NB4 (cell line): ENCODE measurements at places on chromosomes 11 and 22.

DNA sequence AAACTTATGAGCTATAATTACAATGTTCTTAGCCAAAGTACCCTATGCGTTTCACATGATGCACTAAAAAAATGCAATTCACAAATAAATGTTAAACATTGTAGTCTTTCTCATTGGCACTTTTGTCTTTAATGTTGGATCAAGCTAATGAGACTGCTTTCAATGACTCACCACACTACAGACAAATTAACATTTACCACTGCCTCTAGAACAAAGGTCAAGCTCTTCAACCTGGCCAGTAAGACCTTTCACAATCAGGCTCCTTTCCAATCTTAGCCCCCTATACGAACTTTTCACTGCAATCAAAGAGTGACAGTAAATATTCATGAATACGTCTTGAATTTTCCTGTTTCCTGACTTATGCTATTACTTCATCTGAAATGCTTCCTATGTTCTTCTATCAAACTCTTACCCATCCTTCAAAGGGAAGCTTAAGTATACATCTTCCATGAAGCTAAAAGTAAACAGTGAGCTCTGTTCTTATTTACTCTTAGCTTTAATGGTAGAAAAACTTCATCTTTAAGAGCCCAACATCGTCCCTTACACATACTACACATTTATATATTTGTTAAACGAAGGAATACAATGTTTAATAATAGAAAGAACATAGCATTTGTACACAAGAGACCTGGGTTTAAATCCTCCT, 326.6 kb upstream of the PITPNB start:
- no peak for DNase-seq

- no peak for DNase-seq
Observed at GRCh38 chr22:38419121-38419857, 35.7 kb downstream of the KCNJ4 start.

GRCh38 chr11:86291466-86292262, 10.4 kb upstream of the HIKESHI start:
- peak; percentile 68 for DNase-seq

DNA sequence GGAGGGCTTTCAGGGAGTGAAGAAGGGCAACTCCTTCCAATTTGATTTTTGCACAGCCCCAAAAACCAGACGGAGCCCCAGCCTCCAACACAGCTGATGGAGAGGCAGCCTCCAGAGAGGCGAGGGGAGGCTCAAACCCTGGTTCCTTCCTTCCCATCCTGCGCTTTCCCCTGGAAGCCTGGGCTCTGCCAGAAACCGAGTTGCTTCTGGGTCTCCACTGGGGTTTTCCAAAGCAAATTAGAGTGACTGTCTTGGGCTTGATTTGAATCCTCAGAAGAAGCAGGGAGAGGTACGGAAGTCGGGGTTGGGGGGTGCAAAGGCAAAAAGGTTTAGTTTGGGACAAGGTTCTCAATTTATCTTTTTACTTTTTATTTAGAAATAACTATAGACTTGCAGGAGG, 129.2 kb downstream of the MPPED1 start:
- DNase-seq: no peak

- DNase-seq: no peak
Observed at GRCh38 chr11:100273066-100273815, 413.8 kb upstream of the ARHGAP42 start.

- DNase-seq: peak; percentile 14
Observed at GRCh38 chr22:23070418-23071229, at the start of gene GNAZ. TSS of gene GNAZ (plus strand) at chr22:23070519. CDS start at chr22:23095696, 25,177 bp downstream.

DNA sequence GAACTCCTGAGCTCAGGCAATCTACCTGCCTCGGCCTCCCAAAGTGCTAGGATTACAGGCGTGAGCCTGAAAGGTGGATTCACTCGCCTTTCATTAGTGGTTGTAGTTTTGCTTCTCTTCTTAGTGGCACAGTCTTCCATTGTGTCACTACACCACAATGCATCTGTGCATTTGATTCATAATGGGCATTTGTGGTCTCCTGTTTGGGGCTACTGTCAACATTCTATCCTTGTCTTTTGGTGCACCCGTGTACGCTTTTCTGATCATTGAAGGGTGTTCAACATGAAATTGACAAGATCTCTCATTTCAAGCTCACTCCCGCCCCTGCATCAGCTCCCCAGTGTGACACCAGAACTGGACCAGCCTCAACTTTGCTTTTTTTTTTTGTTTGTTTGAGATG, 2.0 kb upstream of the SYT12 start:
- DNase-seq: no peak

GRCh38 chr11:27120211-27120610, 79.6 kb downstream of the BBOX1 start:
- no peak for DNase-seq

- DNase-seq: no peak
Observed at GRCh38 chr11:69204941-69205742, 49.4 kb downstream of the SMIM38 start.

DNA sequence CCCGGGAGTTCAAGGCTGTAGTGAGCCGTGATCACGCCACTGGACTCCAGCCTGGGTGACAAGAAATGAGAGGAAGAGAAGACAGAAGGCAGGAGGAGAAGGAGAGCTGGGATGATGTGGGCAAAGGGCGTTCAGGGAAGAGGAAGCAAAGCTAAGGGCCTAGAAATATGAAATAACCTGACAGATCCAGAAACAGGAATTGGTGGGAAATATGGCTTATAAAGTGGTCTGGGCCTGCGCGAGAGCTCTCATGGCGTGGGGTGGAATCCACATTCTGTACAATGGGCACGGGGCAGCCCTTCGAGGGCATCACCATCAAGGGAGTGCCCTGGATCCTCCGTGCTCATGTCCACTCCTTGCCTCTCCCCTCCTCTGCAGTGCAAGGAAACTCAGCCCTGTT, 46.8 kb upstream of the RASSF10 start:
- peak; percentile 10 for DNase-seq

DNA sequence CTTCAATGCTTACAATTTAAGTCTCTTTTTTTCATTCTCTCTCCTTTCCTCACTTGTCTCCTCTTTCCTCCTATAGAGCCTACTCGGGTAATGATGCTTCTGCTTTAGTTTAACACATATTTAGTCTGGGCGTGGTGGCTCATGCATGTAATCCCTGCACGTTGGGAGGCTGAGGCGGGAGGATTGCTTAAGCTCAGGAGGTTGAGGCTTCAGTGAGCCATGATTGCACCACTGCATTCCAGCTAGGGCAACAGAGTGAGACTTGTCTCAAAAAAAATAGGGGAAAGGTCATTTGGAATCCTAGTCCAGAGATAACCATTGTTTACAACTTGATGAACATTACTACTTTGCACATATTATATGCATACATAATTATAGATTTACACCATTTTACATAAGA, 1.4 kb upstream of the CCT8L2 start:
- no peak for DNase-seq

DNA sequence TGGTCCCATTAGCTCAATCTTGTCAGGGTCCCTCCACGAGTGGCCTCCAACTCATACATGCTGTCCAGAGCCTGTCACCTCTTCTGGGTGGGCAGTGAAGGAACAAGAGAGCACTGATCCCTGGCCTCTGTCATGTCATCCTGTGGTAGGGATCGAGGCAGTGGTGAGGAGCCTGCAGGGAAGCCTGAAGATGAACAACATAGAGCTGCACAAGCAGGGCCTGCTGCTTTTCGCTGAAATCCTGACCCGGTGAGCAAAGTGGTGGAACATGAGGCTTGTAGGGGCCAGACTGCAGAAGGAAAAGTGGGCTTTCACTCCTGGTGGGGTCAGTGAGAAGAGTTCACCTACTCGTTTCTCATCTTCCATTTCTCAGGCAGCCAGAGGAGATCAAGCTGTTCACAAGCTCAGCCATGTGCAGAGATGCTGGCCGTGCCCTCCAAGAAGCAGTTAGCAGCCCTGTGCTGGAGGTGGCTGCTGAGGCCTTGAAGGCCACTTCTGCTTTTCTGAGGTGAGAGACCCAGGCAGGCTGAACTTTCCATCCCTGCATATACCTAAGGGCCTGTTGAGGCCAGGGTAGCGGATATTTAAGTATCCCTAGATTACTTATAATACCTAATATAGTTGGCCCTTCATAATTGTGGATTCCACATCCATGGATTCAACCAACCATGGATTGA, 32.9 kb downstream of the MEI1 start:
- peak; percentile 33 for DNase-seq

DNA sequence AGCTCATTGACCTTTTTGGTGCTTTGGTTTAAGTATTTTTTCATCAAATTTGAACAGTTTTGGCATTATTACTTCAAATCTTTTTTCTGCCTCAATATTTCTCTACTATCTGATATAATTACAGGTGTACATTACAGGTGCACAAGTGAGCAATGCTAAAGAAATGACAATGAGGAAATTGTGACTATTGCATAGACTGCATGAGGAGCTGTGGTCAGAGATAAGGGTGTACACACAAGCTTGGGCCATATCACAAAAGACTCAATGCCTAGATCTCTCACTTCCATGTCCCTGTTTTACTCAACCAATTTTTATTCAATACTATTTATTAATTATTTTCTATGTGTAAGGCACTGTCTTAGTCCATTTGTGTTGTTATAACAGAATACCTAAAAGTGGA, 251.0 kb upstream of the UBASH3B start:
- no peak for DNase-seq

DNA sequence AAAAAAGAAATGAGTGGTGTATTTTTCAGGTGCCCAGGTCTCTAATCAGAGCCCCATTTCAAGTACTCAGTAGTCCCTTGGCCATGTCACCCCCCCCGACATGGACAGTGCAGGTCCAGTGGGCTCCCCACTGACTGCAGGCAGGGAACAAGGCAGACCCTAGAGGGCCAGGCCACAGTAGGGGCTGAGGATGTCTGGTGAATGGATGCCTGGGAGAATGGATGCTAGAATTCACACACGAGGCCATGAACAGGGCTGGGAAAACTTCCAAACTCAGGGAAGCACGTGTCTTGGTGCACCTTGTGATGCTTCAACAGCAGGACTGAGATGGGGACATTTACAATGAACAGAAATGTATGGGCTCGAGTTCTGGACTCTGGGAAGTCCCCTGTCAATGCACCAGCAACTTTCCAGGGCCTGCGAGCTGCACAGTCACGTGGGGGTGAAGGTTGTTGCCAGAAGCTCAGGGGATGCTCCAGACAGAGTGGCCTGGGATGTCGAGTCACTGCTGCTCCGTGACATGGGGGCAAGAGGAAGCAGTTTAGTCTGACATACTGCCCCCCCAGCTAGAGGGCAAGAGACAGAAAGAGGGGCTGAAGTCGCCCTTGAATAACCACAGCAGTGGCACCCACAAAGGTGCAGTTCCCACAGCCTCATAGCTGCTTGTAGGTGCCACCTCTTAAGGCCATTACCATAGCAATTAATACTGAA, 3.1 kb downstream of the APOBEC3G start:
- no peak for DNase-seq

- no peak for DNase-seq
Observed at GRCh38 chr11:17145972-17146371, 61.8 kb downstream of the PIK3C2A start.

GRCh38 chr22:39300186-39300830, 19.1 kb downstream of the RPL3 start:
- peak; percentile 71 for DNase-seq

GRCh38 chr11:31874631-31875191, 63.6 kb upstream of the PAX6 start:
- no peak for DNase-seq

DNA sequence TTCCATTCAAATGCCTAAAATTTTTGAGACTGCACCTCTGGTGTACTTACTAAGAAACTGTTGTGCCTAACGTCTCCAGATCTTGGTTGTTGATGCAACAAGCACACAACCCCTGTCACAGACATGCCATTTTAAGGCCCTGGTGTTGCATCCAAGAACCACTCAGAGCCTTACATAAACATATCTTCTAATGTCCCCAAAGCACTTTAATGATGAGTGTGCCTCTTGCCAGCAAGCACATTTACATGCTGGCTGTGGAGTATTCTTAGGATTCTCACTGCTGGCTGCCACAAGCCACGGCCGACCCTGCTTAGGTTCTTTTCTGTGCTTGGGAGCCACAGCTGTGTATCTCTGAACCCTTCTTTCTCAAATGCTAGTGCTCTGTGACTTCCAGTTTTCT, 201.4 kb downstream of the ADAMTS15 start:
- no peak for DNase-seq

GRCh38 chr22:49228431-49229037, 599.1 kb downstream of the BRD1 start:
- no peak for DNase-seq

- DNase-seq: no peak
Observed at GRCh38 chr22:18068381-18068988, 9.3 kb upstream of the PEX26 start.

GRCh38 chr11:47324520-47324919, 28.0 kb downstream of the MYBPC3 start:
- DNase-seq: no peak

- no peak for DNase-seq
Observed at GRCh38 chr11:129846508-129847335, 31.1 kb downstream of the TMEM45B start.

- no peak for DNase-seq
Observed at GRCh38 chr11:112656772-112657428, 304.3 kb upstream of the NCAM1 start.

GRCh38 chr11:118628432-118628831, 21.0 kb downstream of the PHLDB1 start:
- no peak for DNase-seq

GRCh38 chr11:128550261-128550821, 37.0 kb downstream of the ETS1 start:
- DNase-seq: no peak

GRCh38 chr11:64102005-64102738, 63.7 kb downstream of the MACROD1 start:
- no peak for DNase-seq

DNA sequence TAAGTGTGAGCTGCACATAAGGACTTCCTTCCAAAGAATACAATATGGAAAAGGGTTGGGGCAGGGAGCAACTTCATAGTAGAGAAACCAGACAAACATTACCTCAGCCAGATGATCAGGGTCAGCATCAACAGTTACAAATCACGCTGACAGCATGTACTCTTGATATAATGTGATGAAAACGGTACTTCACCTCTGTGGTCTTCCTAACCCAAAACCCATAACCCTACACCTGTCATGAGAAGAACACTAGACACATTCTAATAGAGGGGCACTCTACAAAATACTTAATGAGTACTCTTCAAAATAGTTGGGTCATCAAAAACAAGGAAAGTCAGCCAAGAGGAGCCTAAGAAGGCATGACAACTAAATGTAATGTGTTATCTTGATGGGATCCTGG, 43.9 kb downstream of the RRAS2 start:
- no peak for DNase-seq

DNA sequence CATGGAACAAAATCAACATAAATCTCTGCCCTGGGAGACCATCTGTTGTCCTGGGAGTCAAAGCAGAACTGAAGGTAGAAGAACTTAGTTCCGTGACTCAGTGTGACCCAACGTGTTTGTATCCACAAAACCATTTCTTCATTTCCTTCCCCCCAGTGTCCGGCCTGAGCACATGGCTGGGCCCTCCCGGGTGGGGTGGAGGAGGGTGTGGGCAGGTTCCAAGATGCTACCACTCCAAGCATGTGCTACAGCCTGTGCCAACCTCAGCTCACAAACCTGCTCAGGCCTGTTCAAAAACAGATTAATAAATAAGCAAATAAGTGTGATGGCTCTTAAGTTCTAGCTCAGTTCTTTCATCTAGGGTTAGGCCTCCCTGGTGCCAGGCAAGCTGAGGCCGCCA, 55.3 kb downstream of the SHANK2 start:
- no peak for DNase-seq

- no peak for DNase-seq
Observed at GRCh38 chr11:62133328-62134065, 9.7 kb downstream of the INCENP start.

- no peak for DNase-seq
Observed at GRCh38 chr22:45105281-45105702, 58.4 kb upstream of the NUP50 start.

- no peak for DNase-seq
Observed at GRCh38 chr11:31114442-31114841, 255.1 kb downstream of the DCDC1 start.
